SK-N-DZ (cell line): ENCODE measurements at places on chromosomes 4 and X.

DNA sequence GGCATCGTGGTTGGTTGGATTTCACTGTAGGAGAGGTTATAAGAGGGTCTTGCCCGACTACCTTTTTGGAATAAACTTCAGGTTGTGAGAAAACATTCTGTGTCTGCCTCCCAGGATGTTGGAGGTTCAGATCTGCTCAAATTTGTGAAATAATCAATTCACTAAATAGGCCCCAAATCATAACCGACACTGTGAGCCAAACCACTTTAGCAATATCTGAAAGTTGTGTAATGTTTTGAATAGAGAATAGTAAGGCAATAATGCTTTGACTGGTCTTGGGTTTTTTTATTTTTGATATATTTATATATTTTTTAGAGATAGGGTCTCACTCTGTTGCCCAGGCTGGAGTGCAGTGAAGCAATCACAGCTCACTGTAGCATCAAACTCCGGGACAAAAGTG is 131.2 kb downstream of the GLRA3 start:
- no peak for DNase-seq

DNA sequence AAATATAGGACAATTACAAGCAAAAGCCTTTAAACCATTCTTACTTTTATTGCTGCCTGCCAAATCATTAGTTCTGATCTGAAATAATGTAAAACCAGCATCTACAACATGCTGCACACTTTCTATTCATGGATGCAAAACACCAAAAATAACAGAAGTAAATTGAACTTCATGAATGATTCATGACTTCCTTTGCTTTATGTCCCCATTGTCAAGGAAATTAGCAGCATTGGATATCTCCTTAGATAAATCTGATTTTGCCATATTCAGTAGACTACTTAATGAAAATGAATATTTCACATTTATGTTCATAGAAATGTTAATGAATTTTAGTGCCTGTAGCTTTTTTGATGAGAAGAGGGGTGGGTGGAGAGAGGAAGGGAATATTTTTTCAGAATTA is 132.6 kb downstream of the COMMD8 start:
- no peak for DNase-seq

- no peak for DNase-seq
Observed at GRCh38 chr4:69025191-69025998, 70.9 kb upstream of the UGT2B7 start.

- DNase-seq = no peak
Observed at GRCh38 chr4:9970399-9971011, 50.8 kb downstream of the SLC2A9 start.

DNA sequence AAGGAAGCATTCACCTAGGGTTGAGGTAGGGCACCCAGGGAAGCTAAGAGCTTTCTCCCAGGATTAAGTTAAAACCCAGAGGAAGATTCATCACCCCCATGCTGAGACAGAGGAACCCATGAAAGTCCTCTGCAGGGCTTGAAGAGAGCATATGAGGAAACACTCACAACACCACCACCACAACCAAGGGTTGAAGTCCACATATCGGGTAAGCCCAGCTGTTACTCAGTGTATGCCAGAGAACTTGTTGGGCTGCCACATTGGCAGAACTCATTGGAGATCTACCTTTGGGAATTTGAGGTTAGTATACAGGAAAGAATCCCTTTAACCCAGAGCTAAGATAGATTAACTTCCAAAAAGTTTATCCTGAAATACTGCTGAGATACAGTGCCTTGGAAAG is 75.1 kb downstream of the INTS6L start:
- no peak for DNase-seq

GRCh38 chrX:40054793-40055192 is 43.0 kb downstream of the BCOR start:
- DNase-seq = no peak

DNA sequence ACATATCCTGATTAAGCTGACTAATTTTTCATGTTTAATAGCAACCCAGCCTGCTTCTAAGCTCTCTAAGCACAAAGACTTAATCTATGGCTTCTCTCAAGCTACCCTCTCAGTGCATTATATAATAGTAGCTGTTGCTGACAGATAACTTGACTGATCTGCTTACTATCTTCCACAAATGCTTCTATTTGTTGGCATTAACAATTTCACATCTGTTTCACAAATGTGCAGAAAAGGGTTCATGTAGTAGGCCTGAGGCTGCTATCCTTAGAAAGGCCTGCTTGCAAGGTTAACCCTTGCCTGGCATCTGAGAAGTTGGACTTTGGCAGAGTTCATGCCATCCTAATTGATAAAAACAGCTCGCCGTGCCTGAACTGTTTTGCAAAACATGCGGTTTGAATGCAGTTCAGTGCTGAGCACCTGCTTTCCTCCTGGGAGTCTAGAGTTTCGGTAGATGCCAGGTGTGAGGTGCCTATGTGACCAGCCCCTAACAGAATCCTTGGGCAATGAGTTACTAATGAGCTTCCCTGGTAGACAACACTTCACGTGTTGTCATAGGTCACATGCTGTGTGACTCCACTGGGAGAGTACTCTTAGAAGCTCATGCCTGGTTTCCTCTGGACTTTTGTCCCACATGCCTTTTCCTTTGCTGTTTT is 68.4 kb downstream of the NSG1 start:
- DNase-seq = no peak

DNA sequence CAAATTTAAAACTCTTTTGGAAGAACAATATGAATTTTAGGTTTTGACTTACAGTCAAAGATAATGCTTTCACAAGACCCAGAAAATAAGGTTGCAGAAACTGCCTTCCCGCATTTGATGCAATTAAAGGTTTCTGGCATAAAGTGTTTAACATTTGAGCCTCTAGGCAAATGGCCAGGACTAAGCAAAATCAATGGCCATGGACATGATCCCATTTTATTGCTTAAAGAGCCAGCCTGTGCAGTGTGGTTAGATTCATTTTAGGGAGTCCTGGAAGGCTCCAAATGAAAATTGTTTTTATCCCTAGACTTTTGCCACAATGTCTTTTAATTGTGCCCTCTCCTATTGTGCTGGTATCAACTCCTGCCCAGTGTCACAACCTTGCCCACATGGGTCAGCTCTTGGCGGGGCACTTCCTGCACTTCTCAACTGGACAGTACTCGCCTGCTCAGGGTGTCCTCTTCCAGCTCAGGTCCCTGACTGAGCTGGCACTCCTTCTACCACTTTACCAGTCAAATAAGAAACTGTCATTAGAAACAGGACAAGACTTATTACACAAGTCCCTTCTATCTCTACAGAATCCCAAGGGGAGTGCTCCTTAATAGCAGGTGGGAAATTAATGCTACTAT is 208.4 kb upstream of the NPY2R start:
- DNase-seq = no peak

GRCh38 chr4:150515135-150515534 is 66.8 kb upstream of the MAB21L2 start:
- DNase-seq = no peak
